NCI-H2171 treated with DMSO at 0.1 percent for 48 hours (cell line): ENCODE measurements at places on chromosomes 1 and 21.

DNA sequence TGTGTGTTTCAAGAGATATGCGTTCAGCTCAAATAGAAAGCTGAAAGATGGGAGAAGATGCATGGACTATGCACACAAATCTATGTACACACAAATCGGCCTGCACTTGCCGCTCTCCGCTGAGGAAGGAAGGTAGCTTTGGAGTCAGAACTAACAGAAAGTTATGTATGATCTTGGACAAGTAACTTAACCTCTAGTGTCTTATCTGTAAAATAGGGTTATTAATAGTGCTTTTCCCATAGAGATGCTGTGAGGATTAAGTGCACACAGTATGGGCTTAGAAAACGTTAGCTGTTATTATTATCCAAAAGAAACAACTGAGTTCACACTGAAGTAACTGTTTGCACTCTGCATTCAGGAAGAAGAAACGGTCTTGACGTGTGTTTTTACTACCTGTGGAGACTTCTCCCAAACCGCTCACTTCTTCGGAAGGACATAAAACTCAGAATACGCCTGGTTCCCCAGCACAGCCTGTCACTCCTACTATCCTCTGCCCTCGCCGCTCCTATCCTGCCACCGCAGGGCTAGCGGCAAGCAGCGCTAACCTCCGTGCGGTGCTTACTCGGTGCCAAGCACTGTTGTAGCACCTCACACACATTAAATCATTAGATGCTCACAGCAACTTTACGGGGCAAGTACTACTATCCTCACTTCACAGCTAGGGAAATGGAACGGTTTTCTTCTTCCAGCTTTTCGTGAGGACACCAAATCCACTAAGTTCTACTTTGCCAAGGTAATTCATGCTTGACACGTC, 1.3 kb downstream of the TGFBR3 start:
- no peak for DNase-seq

GRCh38 chr1:76759950-76760349, 107.3 kb upstream of the ST6GALNAC5 start:
- DNase-seq, result no peak

GRCh38 chr1:194060481-194060880, 874.1 kb upstream of the B3GALT2 start:
- no peak for DNase-seq

DNA sequence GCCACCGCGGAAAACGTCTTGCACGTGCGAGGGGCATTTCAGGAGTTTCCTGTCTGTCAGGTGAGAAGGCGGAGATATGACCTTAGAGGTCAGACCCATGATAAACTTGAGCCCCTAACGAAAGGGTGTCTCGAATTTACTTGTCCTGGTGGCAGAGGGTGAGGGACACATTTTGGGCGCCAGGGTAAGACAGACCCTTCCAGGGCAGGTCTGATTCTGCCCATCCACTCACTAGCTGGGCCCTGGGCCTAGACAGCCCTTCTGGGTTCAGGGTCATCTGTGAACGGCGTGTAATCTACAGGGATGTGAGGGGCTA, 395 bp upstream of the CSRP1 start:
- no peak for DNase-seq
